Fibroblast of gingiva (primary cell): ENCODE measurements at places on chromosomes 13 and 19.
A peak's percentile ranks its signal among the peaks of the same experiment; 100 is the strongest.

DNA sequence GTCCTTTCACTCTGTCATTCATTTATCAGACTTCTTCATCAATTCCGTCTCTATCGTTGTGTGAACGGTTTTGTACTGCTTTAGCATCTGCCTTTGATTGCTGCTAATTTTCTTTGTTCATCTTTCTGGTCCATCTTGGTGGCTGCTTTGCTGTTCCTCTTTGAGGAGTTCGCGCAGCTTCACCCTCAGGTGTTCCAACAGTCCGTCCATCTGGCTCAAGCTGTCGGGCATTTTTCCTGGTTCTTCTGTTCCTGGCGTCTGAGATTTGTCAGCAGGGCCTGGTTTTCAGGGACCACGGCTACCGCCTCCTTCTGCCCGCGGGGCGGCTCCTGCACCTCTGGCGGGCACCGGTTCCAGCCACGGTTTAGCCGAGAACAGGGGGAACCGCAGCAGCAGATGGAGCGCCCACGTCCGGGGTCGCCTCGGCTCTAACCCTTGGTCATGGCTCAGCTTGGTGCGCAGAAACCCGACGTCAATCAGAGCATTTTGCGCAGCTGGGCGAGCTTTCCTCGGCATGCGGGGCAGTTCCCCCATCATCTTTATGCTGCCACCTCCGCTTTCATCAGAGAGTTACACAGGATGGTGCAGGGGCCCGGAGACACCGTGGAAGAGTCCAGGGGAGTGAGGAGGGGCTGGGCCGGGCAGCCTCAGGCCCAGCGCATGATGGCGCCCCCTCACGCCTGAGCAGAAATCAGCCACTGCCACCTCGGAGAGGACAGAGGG is 89.5 kb downstream of the ZNF100 start:
- no peak for DNase-seq

DNA sequence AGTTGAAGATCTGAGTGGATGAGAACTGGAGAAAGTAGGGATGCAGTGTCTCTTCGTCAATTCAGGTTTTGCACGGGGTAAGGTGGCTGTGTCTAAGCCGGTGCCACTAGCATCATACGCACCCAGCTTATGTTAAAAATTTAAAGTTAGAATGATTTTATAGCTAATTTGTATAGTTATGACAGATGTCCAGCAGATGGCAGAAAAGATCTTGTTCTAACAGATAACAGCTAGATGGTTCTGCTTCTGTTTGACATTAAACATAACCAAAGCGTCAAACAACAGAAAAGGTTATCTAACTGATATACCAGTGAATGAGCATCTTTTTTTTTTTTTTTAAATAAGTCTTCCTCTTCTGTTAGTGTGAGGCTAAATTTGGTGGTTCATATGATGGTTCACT is 18.8 kb upstream of the EDDM13 start:
- DNase-seq = peak; percentile 55

GRCh38 chr19:18859676-18860301 is 28.0 kb downstream of the UPF1 start:
- DNase-seq = no peak

GRCh38 chr13:97225533-97225932 is 3.4 kb downstream of the MBNL2 start:
- no peak for DNase-seq

DNA sequence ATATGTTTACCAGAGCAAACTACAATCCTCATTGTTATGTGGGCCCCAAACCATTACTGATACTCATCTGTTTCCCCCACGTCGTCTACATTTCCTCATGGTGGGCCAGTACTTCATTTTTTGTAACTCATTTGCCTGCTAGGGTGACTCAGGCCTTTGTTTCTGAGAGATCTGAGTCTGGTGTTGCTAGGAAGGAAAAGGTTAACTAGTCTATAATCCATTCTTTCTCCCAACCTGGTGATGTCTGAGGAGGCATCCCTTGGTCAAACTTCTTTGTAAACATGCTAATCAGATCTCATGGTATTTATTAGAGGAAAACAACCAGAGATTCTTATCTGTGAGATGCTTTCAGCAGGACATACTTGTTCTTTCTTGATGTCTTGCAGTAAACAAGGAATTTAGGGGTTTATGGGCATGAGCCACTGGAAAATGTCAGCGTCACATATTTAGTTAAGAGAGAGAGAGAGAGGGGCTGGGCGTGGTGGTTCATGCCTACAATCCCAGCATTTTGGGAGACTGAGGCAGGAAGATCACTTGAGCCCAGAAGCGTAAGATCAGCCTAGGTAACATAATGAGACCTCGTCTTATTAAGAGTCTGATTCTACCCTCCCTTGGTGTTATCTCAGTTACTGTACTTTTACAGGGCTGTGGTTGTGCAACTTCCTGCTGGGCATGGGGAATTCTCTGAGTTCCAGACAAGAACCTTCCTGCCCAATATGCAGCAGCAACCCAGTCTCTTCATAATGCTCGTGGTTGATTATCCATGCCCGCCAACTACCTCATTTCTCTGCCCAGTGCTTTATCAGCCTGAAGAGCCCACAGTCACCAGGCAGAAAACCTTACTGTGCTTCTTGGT is 9.7 kb upstream of the DPRX start:
- DNase-seq = no peak

DNA sequence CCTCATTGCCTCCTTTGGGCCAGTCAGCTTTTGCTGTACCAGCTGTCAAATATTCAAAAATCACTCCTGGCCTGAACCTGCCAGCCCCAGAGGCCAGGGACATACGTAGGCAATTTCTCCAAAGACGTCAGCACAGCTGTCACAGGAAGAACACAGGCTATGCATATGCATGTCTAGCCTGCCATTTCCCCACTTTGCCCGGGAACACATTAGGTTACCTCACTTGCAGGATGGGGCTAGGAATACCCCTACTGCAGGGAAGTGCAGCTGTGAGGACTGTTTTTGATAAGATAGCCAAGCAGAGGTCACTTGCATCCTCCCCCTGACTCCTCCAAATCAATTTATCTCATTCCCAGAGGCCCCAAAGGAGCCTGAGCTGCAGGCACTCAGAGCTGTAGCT is 2.8 kb downstream of the ZNF667 start:
- no peak for DNase-seq

GRCh38 chr13:49840266-49840665 is 47.8 kb upstream of the KPNA3 start:
- no peak for DNase-seq

DNA sequence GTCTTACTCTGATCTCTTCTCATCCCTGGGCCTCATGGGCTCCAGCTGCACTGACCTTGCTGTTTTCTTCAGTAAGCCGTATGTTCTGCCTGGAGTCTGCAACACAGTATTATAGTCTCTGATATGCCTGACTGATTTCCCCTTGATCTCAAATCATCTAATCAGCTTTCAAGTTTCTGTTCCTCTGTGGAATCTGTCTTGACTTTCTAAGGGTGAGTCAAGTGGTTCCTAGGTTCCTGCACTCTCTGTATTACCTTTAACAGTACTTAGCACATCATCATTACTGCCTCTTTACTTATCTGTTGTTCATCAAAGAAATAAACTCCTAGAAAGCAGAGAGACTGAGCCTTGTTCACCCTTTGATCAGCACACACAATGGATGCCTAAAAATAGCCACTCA is 350.7 kb downstream of the LMO7 start:
- no peak for DNase-seq

GRCh38 chr13:51811046-51811445 is 7.1 kb upstream of the DHRS12 start:
- no peak for DNase-seq

DNA sequence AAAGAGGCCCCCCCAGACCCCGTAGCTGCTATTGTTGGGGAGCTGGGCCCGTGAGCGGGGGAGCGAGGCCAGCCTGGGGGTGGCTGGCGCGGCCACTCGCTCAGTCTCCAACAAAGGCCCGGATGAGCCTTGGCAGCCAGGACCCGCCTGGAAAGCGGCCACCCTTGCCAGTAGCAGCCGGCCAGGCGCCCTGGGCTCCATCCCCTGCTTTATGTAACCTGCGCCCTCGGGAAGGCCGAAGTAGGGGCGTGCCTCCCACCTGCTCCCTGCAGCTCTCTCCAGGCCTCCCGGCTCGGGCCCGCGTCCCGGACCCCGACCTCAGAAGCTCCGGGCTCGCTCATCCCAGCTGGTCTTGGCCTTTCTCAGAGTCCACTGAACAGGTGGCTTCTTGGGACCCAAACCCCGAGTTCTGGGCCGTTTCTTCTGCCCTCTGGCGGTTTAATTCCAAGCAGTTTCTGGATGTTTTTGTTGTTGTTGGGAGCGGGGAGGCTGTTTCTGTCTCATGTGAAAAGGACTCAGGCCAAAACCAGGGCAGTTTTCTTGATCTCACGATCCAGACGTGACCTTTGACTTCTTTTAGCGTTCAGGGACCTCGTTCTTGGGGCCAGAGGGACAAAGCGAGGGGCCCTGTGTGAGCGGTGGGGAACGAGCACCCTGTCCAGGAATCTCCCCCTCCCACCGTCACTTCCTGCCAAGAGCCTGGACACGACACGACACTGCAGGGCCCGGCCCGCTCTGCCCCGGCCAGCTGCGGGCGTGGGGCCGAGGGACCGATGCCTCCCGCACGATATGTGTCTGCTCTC is 1.2 kb downstream of the CDC34 start:
- DNase-seq = peak; percentile 61

DNA sequence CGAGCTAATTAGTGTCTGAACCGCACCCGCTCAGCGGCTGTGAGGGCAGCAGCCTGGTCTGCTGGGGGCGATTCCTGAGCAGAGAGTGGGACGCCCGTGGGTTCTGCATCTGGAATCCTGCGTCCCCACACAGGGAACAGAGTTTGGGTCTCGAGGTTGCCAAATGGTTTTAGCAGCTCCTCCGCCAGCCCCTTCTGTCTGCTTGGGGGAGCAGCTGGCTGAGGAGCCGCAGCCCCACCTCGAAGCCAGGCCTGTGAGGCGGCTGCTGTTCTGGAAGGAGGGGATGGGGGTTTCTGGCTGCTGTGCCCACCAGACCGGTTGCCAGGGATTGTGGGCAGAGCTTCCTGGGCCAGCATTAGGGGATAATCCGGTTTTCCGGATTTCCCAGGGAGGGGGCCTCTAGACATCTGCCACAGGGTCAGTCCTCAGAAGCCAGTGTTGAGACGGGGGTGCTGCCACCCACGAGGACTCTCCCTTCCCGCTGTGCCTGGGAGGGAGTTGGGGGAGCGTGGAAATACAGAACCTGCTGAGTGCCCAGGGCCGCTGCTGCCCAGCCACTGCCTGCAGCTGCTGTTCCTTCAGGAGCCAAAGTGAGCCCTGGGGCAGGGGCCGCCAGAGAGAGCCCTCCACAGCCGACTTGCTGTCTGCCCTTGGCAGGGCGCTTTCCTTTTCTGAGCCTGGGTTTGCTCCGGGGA is 2.0 kb downstream of the CDC34 start:
- DNase-seq = no peak

- DNase-seq = peak; percentile 38
Observed at GRCh38 chr19:35114353-35115176, 1.1 kb upstream of the FXYD3 start.

DNA sequence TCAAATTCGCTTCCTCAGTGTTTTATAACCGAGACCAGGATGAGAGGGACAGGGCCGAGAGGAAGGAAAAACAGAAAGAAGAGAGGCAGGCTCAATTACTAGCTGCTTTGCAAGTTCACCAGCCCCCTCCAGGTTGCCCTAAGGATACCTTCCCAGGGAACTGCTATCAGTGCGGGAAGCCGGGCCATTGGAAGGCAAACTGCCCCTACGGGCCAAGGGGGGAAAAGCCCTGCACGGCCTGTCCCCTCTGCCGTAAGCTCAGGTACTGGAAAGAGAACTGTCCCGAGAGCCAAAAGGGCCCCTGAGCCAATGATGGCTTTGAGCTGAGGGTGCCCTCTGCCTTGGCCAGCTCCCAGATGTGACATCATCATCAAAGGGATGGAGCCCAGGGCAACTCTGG is 3.2 kb upstream of the ERVV-1 start:
- DNase-seq = no peak

DNA sequence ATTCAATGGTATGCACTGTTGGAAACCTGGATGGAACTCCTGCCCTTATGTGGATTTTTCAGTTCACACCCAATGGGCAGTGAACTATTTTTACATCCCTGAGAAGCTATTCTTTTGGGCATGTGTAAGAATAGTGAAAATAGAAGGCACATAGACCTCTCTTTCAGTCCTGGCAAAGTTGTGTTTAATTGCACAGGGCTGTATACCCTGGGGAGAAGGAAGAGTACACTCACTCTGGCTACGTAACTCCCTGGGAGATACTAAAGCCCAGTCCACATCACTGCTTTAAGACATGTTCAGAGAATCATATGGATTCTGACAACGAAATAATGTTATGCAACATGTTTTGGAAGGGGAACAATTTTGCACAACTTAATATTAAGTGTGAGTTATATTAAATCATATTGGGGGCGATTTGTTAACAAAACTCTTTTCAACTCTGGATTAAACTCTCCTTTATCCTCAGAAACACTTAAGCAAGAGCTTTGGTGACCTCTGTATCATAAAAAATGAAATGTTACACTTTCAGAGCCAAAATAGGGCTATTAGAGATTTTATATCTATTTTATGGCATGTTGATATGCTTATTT is 166.1 kb downstream of the DCT start:
- DNase-seq = no peak

- peak; percentile 57 for DNase-seq
Observed at GRCh38 chr19:44808463-44809371, at the start of gene BCAM. Gene BCAM (plus strand): TSS chr19:44809103. CDS start chr19:44809125, 22 bp downstream.

- DNase-seq = no peak
Observed at GRCh38 chr13:37277435-37278144, 172.1 kb upstream of the CSNK1A1L start.

- no peak for DNase-seq
Observed at GRCh38 chr13:74169676-74170075, 35.5 kb upstream of the KLF12 start.

DNA sequence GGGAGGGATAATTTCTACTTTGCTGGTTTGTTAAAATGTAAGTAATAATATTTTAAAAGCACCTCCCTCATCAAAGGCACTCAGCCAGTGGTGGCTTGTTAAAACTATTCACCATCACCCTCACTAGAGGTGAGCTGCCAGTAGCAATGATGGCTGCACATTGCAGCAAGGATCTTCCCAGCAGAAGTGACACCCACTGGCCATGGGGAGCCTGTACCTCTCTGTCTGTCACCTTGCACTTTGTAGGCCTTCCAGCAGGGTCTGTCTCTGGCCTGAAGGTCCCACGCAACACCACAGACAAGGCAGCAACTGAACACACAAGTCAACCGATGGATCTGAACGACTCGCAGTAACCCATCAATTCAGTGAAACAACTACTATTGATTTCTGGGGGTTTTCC is 47.3 kb upstream of the C13orf42 start:
- DNase-seq = no peak

DNA sequence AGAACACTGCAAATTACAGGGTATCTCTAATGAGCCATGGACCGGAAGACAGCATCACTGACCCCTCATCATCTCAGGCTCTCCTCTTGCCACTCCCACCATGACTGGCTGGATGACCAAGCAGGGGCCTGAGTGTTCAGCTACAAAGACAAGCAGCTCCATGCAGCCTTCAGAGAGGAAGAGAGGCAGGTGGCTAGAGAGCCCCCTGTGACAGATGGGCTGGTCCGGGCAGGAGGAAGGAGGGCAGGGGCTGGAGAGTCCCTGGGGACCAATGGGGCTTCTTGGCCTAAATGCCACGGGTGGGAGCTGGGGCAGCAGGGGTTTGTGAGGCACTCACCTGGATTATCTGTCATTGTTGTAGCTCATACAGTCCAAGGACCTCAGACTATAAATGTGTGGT is 12.8 kb upstream of the RASA3 start:
- DNase-seq = no peak

- no peak for DNase-seq
Observed at GRCh38 chr13:90882551-90882950, 464.9 kb upstream of the MIR17HG start.
